ENCODE measurements at places on chromosomes 3 and 15.

DNA sequence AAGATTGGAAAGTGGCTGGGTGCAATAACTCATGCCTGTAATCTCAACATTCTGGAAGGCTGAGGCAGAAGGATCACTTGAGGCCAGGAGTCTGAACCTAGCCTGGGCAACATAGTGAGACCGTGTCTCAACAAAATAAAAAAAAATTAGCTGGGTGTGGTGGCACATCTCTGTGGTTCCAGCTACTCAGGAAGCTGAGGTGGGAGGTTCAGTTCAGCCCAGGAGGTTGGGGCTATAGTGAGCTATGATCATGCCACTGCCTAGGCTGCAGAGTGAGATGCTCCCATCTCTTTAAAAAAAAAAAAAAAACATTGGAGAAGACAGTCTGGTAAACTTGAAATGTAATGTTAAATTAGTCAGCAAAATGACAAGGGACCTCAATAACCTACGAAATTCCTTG lies 57.9 kb downstream of the STAG1 start:
- no peak for DNase-seq

- DNase-seq: no peak
These were observed 7.6 kb downstream of the GPD1L start for GRCh38 chr3:32113981-32114545.

- no peak for DNase-seq
These were observed 36.9 kb upstream of the CMSS1 start for GRCh38 chr3:99780749-99781148.

DNA sequence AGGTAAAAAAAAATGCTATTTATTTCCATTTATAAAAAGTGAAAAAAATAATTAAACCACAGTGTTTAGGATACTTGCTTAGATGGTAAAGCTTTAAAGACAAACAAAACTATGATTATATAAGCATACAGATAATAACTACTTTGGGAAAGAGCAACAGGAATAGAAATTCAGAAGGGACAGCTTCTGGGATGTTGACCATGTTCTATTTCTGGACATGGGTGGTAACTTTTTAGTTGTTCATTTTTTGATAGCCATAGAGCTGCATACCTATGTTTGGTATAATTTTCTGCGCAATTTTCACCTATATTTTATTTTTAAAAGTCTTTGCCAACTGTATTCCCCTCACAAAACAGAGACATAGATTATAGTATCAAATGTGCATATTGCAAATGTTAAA lies 572.0 kb upstream of the NR2F2 start:
- no peak for DNase-seq

- DNase-seq: no peak
These were observed 30.7 kb downstream of the ARHGAP31 start for GRCh38 chr3:119324899-119325298.

DNA sequence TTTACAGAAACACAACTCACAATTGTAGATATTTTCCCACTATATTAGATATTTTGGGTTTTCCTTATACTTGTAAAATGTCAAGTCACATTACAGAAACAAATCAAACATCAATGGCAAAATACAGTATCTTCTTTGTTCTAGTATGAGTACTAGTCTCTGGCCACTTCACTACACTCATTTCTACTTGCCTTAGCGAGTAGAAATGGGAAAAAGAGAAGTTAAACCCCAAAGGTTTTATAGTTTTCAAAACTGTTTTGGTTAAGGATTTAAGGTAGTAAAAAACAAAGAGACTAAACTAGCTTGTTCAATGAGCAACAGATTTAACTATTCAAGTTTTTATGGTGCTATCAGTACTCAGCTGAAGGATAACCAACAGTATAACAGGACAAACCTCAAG lies 81.7 kb downstream of the BTD start:
- DNase-seq: no peak
